ENCODE measurements at places on chromosomes 3 and 15. TPM values are rescaled to one million over a fixed set of nuclear protein-coding genes. Genes with fewer than 3 reads are reported as not detected.

The DISP2 gene
- total RNA-seq = 1.0 TPM

DNA sequence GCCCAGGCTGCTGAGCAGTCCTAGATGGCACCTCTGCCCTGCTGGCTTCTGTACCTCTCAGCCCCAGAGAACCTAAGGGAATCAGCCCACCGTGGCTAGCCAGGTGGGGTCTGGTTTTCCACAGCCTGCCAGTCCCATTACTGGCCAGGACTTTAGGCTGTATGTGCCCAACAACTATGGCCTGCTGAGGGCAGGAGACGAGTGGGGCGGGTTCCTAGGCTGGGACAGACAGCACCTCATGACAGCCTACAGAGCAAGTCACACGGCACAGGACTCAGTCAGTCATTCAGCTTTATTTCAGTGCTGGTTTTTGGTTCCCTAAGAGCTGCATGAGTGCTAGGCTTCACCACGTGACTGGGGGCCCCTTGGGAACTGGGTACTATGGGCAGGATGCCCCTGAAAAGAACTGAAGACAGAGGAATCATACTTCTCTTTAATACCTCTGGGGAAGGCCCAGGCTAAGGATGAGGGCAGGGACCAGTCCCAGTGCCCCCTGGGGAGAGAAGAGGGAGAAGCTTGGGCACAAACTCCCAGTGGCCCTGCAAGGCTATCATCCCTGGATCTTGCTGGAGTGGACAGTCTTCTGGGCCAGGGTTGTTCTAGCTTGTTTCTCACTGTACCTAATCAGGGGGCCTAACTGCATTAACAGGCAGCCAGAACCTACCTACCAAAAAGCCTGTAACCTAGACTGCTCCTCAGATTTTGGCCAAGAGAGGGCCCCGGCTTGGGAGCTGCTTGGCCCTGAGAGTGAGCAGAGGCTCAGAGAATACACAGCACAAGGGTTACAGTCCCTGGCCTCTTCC, 14.8 kb downstream of the CLK3 start:
- DNase-seq = peak; percentile 50

The LSAMP gene
- 3.6 TPM for total RNA-seq

- no peak for DNase-seq
These were observed 59.7 kb upstream of the MBNL1 start for GRCh38 chr3:152209060-152209459.

- DNase-seq = no peak
These were observed 297.9 kb downstream of the RYR3 start for GRCh38 chr15:33608714-33609113.

DNA sequence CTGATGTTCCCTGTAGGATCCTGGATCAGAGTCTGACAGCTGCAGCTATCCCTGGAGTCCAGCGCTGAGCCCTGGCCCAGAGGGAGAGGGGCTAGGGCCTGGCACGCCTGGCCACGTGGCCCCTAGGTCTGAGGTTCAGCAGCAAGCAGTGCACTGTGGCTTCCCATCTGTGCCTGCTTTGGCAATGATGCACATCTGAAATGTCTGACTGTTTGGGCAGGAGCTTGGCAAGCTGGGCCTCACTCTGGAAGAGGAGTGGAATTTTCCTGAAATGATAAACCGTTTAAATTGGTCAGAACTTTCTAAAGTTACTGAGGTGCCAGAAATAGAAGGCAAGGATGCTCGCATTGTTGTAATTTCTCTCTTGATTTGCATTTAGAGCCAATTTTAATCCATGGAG, 48.8 kb upstream of the MRPS22 start:
- no peak for DNase-seq

DNA sequence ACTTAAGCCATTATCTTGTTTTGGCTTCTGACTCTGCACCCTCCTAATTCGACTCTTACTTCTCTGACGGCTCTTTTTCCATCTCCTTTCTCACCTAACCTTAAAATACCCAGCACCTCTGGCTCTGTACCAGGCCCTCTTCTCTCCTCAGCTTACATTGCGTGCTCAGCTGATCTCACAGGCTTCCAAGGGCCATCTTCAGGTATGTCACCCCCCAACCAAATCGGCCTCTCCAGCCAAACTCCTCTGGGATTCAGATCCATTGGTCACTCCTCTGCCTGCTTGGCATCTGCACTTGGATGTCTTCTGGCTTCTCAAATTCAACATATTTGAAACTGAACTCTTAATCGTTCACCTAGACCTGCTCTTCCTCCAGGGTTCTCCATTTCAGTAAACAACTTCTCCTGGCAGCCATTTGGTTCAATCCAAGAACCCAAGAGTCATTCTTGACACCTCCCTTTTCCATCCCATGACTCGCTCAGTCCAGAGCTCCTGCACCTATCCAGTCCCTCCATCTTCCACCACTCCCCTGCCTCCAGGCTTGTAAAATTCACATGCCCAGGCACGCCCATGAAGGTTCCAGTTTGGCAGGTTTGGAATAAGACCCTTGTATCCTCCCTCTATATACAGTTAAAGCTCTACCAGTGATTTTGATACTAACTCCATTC, 35.2 kb upstream of the SLC41A3 start:
- no peak for DNase-seq

The LRRC3B gene
- total RNA-seq = 3.0 TPM

GRCh38 chr15:25862071-25862471, 1.1 kb downstream of the ATP10A start:
- DNase-seq = no peak

DNA sequence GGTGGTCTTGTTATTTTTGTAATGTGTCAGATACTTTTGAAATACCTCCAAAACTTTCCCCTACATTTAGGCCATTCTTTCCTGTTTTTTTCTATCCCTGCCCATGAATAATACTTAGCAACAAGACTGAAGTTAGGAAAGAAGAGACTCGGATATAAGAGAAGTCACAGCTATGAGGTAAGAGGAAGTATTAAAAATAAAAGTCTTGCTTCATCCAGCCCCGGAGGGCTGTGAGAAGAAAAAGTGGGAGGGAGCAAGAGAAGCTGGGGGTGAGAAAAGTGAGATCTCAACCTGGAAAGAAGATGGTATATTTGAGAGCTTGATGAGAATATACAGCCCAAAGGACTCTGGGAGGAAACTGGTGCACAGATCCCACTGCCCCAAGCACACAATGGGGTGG, 213.5 kb upstream of the CDIN1 start:
- DNase-seq = no peak

GRCh38 chr3:123157598-123158287, 44.0 kb upstream of the SEC22A start:
- DNase-seq = no peak

GRCh38 chr15:74749832-74750231, 1.2 kb downstream of the CYP1A2 start:
- DNase-seq = no peak

The ANKRD34C gene
- not detected for total RNA-seq

The IFT80 gene
- total RNA-seq = 28.0 TPM

GRCh38 chr15:33209575-33210481, 15.3 kb upstream of the FMN1 start:
- no peak for DNase-seq

The PLCB2 gene
- 15.2 TPM for total RNA-seq

DNA sequence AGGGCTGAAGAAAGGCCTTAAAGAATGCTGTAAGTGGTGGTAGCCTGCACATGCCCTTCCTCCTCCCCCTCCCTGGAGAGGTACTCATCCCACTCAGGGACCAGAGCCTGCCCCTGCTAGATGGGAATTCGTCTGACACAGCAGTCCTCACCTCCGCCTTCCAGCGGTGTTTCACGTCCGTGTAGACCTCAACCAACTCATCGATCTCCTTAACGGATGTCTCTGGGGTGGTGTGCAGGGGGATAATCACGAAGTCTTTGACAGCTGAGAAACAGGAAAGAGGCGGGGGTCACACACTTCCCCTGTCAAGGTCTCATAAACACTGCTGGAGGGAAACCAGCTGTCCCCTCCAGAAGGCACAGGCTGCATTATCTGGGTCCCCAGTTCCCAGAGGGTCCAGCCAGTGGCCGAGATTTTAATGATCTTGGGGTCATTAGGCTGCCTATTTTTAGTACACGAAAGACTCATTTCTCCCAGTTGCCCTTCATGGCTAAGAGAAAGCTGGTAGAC, 9.9 kb downstream of the DNASE1L3 start:
- DNase-seq = no peak

GRCh38 chr15:81091889-81092558, 42.0 kb upstream of the CFAP161 start:
- DNase-seq = no peak

- no peak for DNase-seq
These were observed 147.7 kb upstream of the TRIM42 start for GRCh38 chr3:140530131-140530530.

The LIPC gene
- total RNA-seq = not detected

DNA sequence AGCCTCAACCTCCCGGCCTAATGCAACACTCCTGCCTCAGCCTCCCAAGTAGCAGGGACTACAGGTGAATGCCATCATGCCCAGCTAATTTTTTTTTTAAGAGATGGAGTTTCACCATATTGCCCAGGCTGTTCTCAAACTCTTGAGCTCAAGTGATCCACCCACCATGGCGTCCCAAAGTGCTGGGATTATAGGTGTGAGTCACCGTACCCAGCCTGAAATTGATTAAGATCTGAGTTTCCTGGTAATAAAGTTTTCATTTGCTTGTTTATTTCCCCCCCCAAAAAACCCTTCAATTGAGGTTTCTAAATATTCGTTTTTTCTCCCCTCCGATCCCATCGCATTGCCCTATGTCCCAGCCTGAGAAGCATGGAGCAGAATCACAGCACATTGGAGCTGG, 39.0 kb downstream of the HES1 start:
- no peak for DNase-seq

DNA sequence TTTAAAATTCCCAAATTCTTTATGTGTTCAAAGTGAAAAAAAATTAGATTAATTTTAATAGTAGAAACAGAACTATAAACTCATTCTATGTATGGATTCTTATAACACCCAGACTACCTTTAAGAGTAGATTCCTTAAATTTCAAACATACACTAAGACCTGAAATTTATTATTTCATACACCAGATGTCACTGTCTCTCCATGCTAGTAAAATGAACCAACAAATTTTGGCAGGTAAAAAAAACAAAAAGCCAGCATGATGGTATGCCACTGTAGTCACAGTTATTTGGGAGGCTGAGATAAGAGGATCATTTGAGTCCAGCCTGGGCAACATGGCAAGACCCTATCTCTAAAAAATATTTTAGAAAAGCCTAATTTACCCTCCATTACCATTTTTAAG, 461.3 kb upstream of the NAALADL2 start:
- DNase-seq = no peak

- no peak for DNase-seq
These were observed 8.9 kb upstream of the HAPLN3 start for GRCh38 chr15:88904257-88904623.

DNA sequence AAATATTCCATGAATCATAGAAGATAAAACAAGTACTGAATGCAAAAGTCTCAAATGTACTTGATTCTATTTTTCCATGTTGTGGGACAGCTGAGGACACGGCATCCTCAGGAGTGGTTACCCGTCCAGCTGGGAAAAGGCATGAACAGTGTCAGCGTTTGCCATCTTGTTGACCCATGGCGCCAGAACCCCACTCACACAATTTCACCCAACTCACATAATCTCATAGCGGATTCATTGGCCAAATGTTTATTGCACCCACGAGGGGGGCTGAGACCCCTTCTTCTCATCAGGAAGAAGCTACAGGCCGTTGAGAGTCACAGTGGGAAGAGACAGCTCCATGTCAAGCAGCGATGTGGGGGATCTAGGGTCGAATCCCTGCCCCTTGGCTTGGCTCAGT, 72.9 kb downstream of the OCA2 start:
- no peak for DNase-seq

- no peak for DNase-seq
These were observed 181.8 kb downstream of the FOXP1 start for GRCh38 chr3:71401695-71402231.

Data from WTC11 (cell line).